ENCODE measurements at places on chromosomes 12 and 14.

DNA sequence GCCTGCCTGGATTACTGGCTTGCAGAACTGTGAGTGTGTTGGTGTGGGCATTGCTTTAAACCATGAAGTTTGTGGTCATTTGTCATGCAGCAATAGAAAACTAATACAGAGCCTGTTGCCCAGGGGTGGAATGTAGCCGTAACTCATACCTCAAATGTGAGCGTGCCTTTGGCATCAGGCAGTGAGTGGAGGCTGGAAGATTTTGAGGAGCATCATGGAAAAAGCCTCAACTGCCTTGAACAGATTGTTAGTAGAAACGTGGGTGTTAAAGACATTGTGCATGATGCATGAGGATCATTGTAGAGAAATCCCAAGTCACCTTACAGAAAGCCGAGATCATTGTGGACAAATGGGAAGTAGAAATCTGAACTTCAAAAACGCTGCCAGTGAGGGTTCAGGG is 580.5 kb downstream of the AACS start:
- DNase-seq = no peak

DNA sequence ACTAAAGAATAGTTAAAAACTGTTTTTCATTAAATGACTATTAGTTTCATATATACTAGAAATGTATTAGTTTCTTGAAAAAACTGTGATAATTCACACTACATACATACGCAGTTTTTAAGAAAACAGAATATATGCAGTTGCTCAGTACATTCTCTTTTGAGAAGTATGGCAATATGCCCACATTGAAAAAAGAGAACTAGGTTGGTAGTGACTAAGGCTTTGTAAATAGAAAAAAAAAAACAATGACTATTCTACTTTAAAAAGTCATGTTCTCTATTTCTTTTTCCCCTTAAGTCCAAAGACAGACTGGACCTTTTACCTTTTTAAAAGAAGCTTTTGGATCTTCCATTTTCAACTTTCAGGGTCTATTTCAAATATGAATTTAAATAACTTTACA is 25.0 kb downstream of the SNX6 start:
- no peak for DNase-seq

DNA sequence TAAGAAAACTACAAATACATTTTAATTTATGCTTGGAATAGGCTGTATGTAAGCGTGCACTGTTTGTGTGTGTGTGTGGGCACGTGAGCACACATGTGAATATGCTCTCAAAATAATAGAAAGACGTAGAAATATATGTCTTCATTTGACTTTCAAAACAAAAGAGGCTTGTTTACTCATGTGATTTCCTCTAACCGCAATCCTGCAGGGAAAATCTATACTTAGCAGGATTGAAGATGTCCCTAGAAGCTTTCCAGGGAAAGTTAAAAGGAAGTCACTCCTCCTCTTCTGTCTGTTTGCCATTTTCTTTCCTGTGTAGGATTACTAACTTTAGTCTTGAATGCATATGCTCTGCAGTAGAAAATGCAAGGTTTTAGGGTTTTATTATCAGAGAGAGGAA is 404.7 kb downstream of the MDGA2 start:
- no peak for DNase-seq

DNA sequence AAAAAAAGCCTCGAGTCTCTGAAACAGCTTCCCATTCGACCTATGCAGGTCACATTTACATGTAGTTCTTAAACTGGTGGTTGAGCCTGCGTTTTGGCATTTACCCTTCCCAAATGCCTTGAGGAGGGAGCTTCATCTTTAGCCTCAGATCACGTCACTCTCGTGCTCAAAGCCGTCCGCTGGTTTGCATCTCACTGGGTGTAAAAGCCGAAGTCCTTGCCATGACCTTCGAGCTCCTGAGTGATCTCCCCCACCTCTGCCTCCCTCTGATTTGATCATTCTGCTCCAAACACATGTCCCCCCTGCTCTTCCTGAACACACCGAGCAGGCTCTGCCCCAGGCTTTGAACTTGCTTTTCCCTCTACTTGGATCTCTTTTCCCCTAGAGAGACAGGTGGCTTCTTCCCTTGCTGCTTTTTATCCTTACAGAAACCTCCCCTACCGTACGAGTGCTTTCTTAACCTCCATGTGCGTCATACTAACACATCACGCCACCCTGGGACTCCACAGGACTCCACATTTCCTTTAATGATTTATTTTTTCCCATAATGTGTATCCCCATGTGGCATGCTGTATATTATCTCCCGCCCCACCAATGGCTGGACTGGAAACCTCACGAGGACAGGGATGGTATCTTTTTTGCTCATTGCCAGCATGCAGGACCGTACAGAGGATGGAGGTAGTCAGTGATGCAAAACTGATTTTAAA is 610.7 kb downstream of the VRK1 start:
- no peak for DNase-seq

DNA sequence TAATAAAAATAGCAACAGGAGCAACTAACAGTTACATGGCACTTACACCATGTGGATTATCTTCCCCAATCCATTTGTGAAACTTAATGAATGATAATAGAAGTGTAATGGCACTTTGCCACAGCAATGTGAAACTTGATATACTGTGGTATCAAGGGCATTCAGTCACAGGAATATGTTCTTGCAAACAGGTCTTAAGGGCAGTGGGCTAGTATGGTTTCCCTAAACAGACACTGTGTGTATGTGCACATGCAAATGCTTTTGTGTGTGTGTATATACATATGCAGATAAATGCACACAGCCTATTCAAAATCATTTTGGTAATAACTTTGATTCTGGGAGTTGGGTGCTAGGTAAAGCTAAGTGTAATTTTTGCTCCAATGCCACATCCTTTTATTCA is 26.2 kb upstream of the ARHGAP5 start:
- no peak for DNase-seq

GRCh38 chr14:32576977-32577376 is 247.9 kb downstream of the AKAP6 start:
- no peak for DNase-seq

GRCh38 chr12:130155416-130156073 is 6.7 kb upstream of the FZD10 start:
- DNase-seq = no peak

GRCh38 chr12:107014055-107014454 is 27.1 kb upstream of the MTERF2 start:
- no peak for DNase-seq

DNA sequence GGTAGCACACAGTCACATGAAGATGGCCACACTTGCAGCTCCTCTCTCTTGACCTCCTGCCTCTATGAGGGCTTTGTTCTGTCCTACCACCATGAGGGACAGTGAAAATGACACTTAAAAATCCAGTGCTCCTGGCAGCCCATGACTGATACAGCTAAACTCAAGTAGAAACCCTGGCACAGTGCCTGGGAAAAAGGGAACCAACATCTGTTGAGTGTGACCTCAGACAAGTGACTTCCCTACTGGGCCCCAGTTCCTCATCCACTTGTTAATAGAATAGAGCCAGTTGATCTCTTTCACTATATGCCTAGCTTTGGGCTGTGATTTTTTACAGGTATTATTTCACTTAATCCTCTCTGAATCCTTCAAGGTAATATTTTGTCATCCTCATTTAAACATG is 4.8 kb downstream of the GUCY2C start:
- DNase-seq = no peak

GRCh38 chr12:38204831-38205230 is 111.7 kb upstream of the ALG10B start:
- DNase-seq = no peak

DNA sequence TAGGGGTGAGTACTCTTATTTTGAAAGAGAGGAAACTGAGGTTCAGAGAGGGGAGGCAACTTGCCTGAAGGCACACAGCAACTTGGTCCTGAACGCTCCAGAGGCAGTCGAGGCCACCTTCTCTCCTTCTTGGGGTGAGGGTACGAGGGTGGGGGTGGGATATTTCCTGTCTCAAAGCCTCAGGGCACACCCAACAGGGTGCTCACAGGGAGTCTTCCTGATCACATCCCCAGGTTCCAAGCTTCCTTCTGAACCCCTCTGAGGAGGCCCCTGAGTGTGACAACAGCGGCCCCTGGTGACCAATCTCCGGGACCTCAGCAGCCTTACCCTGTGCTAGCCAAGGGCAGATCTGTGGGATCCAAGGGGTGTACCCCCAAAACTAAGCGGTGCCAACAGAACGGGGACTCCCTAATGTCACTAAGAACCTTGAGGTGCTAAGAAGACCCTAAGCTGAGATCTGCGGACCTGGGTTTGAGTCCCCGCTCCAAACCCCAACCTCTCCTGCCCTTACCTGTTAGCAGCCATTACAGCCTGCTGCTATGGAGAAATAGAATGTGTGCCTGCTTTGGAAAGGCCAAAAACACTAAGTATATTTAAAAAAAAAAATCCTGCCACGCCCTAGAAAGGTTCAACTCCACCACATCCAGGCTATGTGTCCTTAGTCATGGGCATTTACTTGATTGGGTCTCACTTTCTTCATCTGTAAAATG is 57.9 kb downstream of the TRPV4 start:
- DNase-seq = peak; percentile 73

DNA sequence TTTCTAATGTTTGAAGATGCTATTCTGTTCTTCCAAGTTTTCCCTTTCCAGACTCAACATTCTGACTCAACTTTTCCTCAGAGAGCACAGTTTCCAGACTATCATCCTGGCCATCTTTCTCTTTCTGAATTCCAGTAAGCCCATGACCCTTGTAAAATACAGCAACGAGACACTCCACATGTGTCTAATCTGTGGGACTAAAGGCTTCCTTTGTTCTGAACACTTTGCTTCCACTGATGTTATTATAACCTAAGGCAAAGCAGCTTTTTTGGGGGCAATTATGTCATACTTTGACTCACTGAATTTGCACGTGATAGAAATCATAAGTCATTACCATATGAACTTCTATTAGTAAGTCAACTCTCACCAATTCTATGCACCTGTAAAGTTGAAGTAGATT is 6.3 kb upstream of the ART4 start:
- DNase-seq = no peak

- no peak for DNase-seq
Observed at GRCh38 chr12:64790166-64790565, 31.0 kb upstream of the GNS start.

GRCh38 chr14:89415159-89415558 is 1.9 kb downstream of the FOXN3 start:
- no peak for DNase-seq

DNA sequence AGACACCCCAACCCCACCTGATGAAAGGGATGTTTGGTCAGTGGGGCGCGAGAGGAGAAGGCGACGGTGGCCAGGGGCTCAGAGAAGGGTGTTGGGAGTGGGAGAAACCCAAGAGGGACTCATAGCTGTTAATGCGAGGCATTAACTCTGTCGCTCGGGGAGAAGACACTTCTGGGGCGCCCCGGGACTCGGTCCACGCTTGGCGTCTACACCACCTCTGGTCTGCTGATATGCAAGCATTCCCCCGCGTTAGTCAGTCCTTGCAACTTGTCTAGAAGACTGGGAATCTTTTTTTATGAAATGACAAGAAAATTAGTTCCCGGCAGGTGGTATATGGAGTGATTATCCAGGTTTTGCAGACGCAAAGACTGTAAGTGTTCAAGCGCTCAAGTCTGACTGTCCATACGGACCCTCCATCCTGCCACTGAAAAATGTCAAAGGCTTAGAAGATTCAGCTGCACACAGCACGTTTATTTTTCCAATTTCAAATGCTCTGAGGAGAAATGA is 360 bp upstream of the SLC35F4 start:
- no peak for DNase-seq

- DNase-seq = no peak
Observed at GRCh38 chr12:121452340-121452984, 52.5 kb downstream of the RNF34 start.

GRCh38 chr14:31990183-31990857 is 86.8 kb upstream of the ARHGAP5 start:
- no peak for DNase-seq

- no peak for DNase-seq
Observed at GRCh38 chr12:105227879-105228278, 8.1 kb downstream of the APPL2 start.

GRCh38 chr12:53768976-53769375 is 17.2 kb upstream of the CISTR start:
- DNase-seq = no peak

DNA sequence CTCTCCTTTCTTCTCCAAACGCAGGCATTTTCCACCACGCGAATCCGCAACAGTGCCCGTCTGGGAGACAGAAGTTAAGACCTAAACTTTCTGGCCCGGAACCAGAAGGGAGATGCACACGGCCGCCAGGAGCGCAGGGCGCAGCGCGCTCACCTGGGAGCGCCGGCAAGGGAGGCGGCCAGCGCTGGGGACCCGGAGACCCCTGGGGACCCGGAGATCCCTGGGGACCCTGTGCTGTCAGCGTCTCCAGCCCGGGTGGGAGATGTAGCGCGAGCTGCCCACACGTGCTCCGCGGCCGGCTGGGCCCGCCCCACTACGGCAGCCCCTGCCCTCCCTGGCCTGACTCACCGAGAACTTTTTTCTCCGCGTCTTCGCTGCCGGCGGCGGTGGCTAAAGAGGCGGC is 620 bp downstream of the YBX3 start:
- DNase-seq = peak; percentile 46

- DNase-seq = peak; percentile 41
Observed at GRCh38 chr12:6828781-6829535, 751 bp downstream of the P3H3 start.

- DNase-seq = no peak
Observed at GRCh38 chr14:56173365-56173922, 55.2 kb downstream of the PELI2 start.

DNA sequence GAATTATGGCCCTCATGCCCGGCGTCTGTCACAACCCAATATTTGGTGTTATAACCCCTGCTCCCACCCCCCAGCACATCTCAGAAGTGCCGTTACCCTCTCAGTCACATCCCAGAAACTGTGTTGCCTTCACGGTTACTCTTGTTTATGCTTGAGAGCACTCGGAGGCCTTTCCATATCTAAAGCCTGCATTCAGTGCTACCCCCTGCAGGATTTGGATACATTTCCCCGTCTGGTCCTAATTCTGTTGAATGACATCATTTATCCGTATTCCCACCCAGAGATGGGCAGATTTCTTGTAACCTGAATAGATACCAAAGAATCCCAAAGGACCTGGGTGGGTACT is 19.1 kb upstream of the FOS start:
- no peak for DNase-seq

GRCh38 chr12:114473018-114473417 is 67.1 kb upstream of the TBX5 start:
- no peak for DNase-seq
